Stimulated activated CD4-positive, alpha-beta T cell treated with anti-CD3 and anti-CD28 coated beads, Interleukin-1b, Interleukin-23, amount 100 ng/mL, for 4 hours (primary cell): ENCODE measurements at places on chromosomes 11 and 22.

GRCh38 chr11:17992916-17993315, 19.9 kb downstream of the SERGEF start:
- DNase-seq, result no peak

DNA sequence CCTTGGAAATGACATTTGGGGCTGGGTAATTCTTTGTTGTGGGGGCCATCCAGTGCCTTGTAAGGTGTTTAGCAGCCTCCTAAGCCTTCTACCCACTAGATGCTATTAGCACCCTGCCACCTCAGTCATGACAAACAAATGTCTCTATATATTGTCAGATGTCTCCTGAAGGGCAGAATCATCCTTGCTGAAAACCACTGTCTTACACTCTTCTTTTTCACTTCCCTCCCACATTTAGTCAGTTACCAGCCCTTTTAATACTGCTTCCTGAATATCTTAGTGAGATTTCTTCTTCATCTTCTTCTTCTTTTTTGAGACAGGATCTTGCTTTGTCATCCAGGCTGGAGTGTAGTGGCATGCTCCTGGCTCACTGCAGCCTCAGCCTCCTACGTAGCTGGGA, 33.1 kb downstream of the TNRC6B start:
- no peak for DNase-seq

DNA sequence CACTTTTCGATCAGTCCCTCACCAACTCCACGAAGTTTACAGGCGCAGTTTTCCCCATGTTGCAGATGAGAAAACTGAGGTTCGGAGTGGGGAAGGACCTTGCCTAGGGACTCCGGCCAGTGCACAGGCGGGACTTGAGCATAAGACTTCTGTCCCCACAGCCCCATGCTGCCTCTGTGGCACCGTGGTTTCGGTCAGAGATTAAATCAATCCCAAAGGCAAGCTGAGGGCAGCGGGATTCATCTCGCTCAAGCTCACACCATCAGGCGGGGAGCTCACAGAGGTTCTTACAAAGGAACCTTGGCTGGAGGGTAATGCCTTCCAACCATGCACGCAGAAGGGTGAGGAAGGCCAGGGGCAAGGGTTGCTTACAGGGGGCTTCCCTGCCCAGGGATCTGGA, 115.5 kb downstream of the PHF21B start:
- DNase-seq, result no peak

DNA sequence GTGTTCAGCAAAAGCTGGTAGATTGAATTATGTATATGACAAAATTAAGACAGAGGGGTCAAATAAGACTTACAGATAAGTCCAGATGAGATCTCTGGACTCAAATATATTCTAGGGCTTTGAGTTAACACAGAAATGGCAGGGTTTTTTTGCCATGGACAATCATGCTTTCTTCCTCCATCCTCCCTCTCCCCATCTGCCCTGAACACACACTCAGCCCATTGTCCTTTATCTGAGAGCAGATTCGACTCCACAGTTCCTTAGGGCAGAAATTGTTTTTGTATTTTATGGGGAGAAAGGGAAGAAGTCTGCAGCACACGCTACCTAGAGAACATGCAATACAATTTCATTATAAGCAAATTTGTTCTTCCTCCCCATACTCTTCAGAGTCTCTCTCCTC, 86.8 kb downstream of the SLC1A2 start:
- DNase-seq, result no peak

DNA sequence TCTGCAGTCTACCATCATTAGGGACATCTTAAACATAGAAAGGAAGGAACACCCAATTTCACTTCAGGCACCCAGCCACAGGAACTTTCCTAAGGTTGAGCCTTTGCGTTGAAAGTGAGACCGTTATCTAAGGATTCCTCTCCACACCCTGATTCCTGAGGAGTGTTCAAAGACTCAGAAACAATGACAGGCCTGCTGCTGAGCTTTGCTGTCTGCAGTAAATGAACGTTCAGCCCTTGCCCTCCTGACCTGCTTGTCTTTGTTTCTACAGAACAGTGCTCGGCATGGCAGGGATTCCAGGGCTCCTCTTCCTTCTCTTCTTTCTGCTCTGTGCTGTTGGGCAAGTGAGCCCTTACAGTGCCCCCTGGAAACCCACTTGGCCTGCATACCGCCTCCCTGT, 7.0 kb downstream of the PRSS23 start:
- DNase-seq, result no peak

DNA sequence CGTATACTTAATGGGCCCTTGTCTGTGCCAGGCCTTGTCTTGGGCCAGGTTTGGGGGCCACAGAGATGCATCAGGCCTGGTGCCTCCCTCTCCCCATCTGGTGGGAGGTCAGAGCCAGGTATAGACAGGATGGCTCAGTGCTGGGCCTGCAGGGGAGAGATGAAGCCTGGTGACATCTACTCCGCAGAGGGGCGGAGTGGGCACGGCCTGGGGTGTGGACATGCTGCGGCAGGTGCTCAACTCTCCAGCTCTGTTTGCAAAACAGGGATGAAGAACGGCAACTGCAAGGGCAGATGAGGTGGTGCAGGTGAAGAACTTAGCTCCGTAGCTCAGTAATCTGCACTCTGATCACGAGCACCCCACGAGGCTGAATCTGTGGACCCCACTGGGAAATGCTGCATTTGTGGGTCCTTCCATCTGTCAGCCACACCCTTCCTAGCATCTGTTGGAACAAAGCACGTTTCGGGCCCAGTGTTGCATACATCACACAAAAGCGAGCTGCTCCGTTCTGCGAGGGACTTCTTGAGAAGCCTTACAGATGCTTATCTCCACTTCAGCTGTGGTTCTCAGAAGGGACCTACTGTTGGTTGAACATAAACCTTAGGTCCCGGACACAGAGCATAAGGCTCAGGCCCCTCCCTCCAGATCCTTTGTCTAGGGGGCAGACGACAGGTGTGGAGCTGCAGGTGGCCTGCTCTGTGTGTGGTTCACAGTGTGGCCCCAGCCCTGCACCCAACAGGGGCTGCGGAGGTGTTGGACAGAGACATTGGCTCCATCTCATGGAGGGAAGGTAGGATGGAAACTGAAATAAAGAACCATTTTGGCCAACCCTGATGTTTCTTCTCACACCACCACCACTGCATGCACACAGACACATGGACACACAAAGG, 78.3 kb downstream of the LRRC32 start:
- DNase-seq, result no peak

DNA sequence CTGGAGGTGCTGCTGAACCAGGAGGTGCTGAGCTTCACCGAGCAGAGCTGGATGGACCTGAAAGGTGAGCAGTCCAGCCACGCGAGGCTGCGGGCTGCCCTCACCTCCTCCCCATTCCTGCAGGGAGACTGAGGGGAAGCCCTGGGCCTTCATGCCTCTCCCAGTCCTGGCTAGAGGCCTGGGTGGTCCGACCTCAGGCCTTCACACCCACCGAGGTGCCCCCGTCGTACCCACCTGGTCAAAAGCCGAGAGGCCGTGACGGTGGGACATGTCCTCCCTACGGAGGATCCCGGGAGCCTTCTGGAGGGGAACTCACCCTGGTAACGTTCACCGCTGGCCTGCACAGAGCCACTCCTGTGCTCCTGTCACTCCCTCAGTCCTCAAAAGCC, 5.1 kb downstream of the SUSD2 start:
- no peak for DNase-seq
